Glutamatergic neuron (in vitro differentiated cells): ENCODE measurements at places on chromosomes 6 and 20.

DNA sequence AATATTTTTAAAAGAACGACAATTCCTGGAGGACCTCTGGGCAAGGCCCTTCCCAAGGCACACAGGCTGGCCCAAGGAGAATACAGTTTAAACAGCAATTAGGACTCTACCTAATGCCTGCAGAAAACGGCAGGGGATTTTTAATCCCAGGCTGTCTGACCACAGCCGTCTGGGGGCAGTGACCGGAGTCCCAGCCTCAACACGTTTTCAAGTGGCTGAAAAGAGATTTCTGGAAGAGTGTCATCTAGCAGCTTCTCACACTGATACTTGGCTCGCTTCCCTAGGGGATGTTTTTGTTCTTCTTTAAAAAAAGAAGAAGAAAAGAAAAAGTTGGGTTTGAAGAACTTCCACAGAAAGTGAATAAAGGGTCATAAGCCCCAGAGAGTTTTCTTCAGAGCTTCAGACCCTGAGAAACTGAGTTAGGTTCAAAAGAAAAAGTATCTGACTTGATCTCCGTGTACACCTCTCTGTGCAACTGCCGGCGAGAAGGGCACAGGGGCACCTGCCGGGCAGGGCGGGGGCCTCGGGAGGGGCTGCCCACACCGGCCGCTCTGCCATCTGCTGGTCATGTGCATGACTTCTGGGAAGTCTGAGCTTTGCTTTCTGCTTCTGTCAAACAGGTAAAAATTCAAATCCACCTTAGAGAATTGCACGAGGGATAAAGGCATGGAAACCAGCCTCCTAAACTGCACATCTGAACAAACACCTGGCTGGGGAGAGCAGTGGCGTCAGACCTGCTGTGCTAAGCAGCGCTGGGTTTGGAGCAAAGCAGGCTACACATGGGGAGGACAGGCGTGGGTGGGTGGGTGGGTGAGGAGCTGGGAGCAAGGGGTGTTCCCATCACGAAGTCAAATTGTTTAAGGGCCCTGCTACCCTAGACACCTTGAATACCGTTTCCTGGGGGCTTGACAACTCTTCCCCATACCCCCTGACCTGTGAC lies 33.0 kb downstream of the RRBP1 start:
- no peak for DNase-seq

DNA sequence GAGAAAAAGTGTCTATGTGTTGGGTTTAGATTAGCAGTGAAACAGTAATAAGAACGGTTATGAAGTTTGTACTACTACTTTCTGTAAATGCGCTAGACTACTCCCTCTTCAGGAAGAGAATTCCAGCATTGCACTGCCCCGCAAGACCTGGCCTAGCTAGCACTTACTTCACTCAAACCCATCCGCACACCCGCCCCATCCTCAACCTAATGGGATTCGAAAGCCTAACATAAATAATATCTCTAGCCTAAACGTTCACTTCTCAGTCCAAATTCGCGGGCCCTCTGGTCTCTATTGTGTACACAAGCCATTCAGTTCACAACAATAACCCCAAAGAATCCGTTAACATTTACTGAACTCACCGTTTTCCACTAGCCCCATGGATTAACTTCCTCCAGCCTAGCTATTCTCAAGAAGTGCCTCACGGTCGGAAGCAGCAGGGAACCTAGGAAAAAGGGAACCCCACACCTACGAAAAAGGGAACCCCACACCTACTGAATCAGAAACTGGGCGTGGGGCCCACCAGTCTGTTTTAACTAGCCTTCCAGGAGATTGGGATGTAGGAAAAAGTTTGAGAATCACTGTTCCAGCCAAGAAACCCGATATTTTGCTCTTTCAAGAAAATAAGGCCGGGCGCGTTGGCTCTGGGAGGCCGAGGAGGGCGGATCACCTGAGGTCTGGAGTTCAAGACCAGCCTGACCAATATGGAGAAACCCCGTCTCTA lies 45.4 kb upstream of the BTN3A2 start:
- DNase-seq, result no peak

DNA sequence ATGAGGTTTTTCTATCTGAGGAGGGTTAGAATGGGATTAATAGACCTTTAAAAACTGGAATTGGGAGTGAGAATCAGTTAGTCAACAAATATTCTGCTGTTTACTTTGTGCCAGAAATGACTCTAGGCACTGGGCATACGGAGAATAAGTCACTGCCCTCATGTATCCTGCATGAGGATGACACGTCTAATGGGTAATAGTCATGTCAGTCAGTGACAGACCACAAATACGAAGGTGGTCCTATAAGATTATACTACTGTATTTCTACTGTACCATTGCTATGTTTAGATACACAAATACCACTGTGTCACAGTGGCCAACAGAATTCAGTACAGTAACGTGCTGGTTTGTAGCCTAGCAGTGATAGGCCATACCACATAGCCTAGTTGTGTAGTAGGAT lies 30.7 kb downstream of the ZFAND3 start:
- no peak for DNase-seq

GRCh38 chr6:41502917-41503671 lies 43.1 kb upstream of the FOXP4 start:
- no peak for DNase-seq

DNA sequence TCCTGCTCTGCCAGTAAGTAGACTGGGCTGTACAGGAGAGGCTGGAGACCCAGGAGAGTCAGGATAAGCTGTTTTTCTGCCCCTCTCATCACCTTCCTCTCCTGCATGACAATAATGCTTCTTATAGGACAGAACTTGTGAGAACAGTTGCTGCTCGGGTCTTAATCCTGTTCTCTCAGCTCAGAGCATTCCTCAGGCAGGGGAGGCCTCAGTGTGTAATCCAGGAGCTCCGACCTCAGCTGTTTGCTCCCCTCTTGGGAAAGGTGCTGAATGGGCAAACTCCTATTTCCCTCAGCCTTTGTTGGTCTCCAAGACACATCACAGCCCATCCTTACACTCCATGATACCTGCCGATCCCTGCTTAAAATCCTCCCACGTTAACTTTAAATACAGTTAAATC lies 134.9 kb upstream of the LRFN2 start:
- no peak for DNase-seq

DNA sequence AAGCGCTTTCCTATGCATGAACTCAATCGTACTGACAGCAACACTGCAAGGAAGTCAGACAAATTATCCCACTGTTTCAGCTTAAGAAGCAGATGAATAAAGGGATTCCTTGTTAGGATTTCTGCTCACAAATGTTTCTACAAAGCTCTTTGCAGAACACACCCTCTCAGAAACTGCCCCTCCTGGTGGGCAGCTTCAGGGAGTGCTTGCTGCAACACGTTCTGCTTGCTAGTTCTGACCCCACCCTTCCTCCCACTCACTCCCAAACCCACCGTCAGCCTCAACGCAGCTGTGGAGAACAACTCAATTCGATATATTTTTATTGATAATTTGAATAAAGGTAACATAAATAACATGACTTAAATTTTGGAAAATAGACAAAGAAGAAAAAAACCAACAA lies 250.8 kb upstream of the PRDM1 start:
- DNase-seq, result peak; percentile 54

DNA sequence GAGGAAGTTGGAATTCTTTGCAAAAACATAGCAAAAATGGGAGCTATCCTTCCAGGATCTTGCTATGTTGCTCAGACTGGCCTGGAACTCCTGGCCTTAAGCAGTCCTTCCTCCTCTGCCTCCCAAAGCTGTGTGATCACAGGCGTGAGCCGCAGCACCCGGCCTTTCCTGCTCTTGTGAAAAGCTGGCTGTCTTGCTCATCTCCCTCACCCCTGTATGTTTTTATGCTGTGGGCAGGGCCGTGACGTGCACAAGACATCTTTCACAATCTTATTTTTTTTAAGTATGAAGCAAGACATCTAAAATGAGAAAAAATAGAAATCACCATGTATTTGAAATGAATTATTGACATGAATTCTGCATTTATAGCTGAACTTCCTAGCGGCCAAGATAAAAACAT lies 110.4 kb downstream of the SAMD5 start:
- DNase-seq, result no peak

GRCh38 chr6:80638213-80639055 lies 532.0 kb downstream of the BCKDHB start:
- DNase-seq, result peak; percentile 52

DNA sequence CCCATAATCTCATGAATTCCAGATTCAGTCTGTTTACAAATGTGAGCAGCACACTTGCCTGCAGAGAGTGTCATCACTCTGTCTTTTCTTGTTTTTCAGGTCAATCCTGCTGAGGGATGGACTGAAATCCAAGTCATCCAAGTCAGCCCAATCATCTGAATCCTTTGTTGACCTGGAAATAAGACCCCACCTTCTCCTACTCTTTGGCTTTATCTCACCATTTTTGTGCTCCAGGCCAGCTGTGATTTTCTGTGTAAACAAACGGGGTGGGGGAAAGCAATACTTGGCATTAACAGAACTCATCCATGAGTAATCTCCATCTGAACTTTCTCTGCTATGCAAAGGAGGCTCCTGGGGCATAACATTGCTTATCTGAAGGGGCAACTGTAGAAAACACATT lies 16.9 kb upstream of the GSTA4 start:
- no peak for DNase-seq

- no peak for DNase-seq
Observed at GRCh38 chr6:147909640-147910039, 401.1 kb downstream of the SAMD5 start.

DNA sequence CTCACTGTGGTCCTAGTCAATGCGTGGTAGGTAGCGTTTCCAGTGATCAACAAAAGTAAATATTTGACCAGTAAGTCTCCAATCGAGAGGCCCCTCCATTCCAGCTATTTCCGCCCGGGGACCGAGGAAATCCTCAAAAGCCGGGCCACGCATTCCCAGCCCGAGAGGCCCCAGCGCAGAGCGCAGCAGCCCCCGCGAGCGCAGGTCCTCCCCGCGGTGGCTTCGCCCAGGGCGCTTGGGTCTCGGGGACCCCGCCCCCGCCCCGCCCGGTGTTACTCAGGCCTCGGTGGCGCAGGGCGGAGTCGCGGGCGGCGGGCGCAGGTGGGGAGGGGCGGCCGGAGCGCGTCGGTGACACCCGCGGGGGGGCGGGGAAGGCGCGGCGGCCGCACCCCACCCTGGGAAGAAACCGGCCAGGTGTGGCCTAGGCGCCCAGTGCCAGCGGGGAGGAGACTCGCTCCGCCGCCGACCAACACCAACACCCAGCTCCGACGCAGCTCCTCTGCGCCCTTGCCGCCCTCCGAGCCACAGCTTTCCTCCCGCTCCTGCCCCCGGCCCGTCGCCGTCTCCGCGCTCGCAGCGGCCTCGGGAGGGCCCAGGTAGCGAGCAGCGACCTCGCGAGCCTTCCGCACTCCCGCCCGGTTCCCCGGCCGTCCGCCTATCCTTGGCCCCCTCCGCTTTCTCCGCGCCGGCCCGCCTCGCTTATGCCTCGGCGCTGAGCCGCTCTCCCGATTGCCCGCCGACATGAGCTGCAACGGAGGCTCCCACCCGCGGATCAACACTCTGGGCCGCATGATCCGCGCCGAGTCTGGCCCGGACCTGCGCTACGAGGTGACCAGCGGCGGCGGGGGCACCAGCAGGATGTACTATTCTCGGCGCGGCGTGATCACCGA lies at the start of gene DSP:
DSP (plus strand) TSS at position 497 of the 890 bp plus-strand sequence; CDS start at position 742, 245 bp downstream.
- DNase-seq, result peak; percentile 65

DNA sequence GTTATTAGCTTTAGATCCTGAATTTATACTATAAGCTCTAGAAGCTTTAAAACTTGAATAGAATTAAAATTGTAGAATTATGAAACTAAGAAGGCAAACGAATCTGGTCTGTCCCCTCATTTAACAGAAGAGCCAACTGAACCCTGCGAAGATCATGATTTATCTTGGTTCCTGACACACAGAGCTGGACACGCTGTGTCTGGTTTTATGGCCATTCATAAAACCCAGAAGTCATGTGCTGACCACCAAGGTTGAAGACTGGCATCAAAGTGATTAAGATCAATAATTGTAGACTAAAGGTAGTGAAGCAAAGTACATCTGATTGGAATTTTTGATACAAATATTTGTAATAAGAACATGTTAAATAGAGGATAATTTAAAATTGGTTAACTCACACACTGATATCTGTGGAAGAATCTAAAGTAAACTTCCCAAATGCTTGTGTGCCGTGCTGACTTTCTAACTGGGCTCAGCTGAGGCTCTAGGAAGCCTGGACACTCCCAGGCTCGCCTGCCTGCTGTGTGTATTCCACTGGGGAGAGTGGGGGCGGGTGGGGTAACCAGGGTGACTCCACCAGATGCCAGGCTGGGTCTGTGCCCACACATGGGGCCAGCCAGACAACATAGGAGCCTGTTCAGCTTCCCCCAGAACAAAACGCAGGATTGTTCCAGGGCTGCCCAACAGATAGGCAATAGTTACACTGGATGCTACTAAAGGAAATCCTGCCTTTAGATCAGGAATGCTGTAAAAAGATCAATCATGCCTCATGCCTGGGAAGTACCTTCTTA lies 42.1 kb upstream of the SLC22A3 start:
- DNase-seq, result no peak

- DNase-seq, result no peak
Observed at GRCh38 chr6:167677422-167677789, 149.3 kb upstream of the AFDN start.

GRCh38 chr6:33868141-33868540 lies 64.3 kb upstream of the MLN start:
- DNase-seq, result no peak

GRCh38 chr20:48750941-48751635 lies 76.7 kb downstream of the PREX1 start:
- no peak for DNase-seq

DNA sequence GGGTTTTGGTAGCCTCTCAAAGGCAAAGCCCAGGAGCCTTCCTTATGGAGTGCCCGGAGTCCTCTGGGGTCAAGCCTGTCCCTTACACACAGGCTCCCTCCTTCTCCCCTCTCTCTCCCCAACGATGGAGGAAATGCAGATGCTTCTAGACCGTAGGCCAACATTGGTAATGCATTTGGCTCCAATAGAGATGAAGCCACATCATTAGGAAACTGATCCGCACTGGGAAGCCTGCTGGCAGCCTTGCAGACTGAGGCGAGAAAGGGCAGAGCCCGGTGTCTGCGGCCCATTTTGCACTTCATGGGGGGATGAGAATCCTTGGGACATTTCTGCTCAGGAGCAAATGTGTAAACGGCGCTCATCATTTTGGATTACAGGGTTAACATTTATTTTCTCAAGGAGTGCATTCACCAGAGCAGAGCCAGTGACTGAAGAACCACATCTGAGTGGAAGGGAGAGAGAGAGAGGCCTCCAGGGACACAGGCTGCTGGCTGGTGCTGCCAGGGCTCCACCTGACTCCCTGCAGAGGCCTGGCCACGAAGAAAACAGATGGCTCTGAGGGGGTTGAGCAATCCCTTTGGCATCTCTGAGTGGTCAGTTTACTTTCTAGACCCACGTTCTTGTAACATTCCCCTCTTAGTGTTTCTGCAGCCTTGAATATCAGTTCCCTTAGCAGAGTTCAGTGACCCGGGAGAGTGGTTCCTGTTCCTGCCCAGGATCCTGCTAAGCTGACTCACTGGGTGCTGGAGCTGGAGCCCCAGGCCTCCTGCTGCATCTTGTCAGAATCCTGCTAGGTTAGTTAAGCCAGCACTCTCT lies 4.4 kb upstream of the CST3 start:
- DNase-seq, result no peak

GRCh38 chr20:37276494-37277252 lies 12.8 kb upstream of the MANBAL start:
- peak; percentile 43 for DNase-seq
